ENCODE measurements at places on chromosomes 5 and 9. TPM values are rescaled to one million over a fixed set of nuclear protein-coding genes. Genes with fewer than 3 reads are reported as not detected.

VCAN gene
- 16.6 TPM for total RNA-seq

PCDHGA3 gene
- total RNA-seq, result 0.04 TPM

SLIT3 gene
- total RNA-seq, result 13.8 TPM

MELK gene
- 45.8 TPM for total RNA-seq

SOHLH1 gene
- total RNA-seq, result not detected

BTNL8 gene
- total RNA-seq, result not detected

SUSD1 gene
- 5.1 TPM for total RNA-seq

SLC36A2 gene
- total RNA-seq, result not detected

PCDHA1 gene
- not detected for total RNA-seq

TMEM161B gene
- 11.6 TPM for total RNA-seq

STK32A gene
- total RNA-seq, result under 0.01 TPM

TMEFF1 gene
- 0.62 TPM for total RNA-seq

CARTPT gene
- not detected for total RNA-seq

C9orf50 gene
- not detected for total RNA-seq

SCGB3A2 gene
- not detected for total RNA-seq

MEIKIN gene
- not detected for total RNA-seq

SLC25A48 gene
- total RNA-seq, result not detected

OSTF1 gene
- 42.8 TPM for total RNA-seq

GRIA1 gene
- total RNA-seq, result 1.3 TPM

CNTNAP3 gene
- 2.5 TPM for total RNA-seq

LRRC8A gene
- 152 TPM for total RNA-seq

FCN2 gene
- not detected for total RNA-seq

CDHR2 gene
- total RNA-seq, result not detected

SHROOM1 gene
- total RNA-seq, result 11.2 TPM

NDFIP1 gene
- 59.8 TPM for total RNA-seq

CSF1R gene
- total RNA-seq, result under 0.01 TPM

DBH gene
- not detected for total RNA-seq

ZBTB5 gene
- total RNA-seq, result 8.5 TPM

IRGM gene
- not detected for total RNA-seq

HAPLN1 gene
- total RNA-seq, result not detected

DMRT3 gene
- total RNA-seq, result not detected

NSG2 gene
- total RNA-seq, result not detected

SAXO1 gene
- total RNA-seq, result not detected

IFNA13 gene
- not detected for total RNA-seq

CER1 gene
- total RNA-seq, result not detected

CBY3 gene
- not detected for total RNA-seq

ORM1 gene
- total RNA-seq, result not detected

LCN10 gene
- total RNA-seq, result not detected

SPATA31C2 gene
- not detected for total RNA-seq

EPB41L4B gene
- total RNA-seq, result 5.9 TPM

SLC31A1 gene
- total RNA-seq, result 20.4 TPM

CDX1 gene
- not detected for total RNA-seq

NHP2 gene
- total RNA-seq, result 378 TPM

TPPP gene
- total RNA-seq, result 0.94 TPM

MYOZ3 gene
- total RNA-seq, result not detected

NUTM2G gene
- total RNA-seq, result not detected

HACD4 gene
- 4.7 TPM for total RNA-seq

SGCD gene
- not detected for total RNA-seq

EIF4E1B gene
- not detected for total RNA-seq

SLC34A1 gene
- total RNA-seq, result not detected

SPATA31E1 gene
- total RNA-seq, result not detected

KIAA1958 gene
- 0.78 TPM for total RNA-seq

WDR31 gene
- total RNA-seq, result 0.27 TPM

NPR3 gene
- total RNA-seq, result 0.08 TPM

SLC22A4 gene
- 2.2 TPM for total RNA-seq

UAP1L1 gene
- 1.2 TPM for total RNA-seq

NPDC1 gene
- total RNA-seq, result 9.0 TPM
